Activated CD4-positive, alpha-beta T cell treated with anti-CD3 and anti-CD28 coated beads for 4 hours (primary cell): ENCODE measurements at places on chromosomes 5 and 9.
A peak's percentile ranks its signal among the peaks of the same experiment; 100 is the strongest.

- DNase-seq, result no peak
Measured at GRCh38 chr5:164346785-164347630, 841.6 kb downstream of the MAT2B start.

- DNase-seq, result no peak
Measured at GRCh38 chr5:9686216-9686615, 56.1 kb upstream of the TAS2R1 start.

DNA sequence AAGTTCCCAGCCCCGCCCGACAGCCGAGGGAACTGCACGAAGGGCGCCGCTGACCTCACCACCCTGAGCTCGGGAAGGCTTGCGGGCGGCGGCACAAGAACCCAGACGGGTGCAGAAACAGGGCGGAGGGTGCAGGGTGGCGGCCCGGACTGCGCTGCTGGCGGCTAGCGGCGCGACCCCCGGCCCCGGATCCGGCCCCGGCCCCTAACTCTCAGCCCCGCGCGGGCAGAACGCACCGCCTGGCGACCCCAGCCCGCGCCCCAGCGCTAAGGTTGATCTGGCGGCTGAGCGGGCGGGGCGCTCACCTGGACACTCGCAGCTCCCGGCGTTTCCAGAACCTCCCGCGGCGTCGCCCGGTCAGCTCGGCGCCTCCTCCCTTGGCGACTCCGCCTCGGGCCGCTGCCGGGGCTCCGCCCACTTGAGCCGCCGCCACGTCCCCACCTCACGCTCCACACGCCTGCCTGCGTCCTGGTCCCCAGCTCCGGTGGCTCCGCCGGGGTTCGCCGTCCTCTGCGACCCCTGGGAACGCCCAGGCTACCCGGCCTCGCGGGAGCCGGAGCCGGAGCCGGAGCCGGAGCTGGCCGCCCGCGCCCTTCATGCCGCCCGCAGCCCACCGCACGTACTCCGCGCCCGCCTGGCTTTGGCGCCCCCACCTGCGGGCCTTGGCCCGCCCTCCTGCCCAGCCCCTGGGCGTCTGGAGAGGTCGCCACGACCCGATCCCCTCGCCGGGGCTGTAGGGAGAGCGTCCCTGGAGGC lies at the start of gene P4HA2:
P4HA2 (minus strand) TSS at position 369 of the 756 bp plus-strand sequence. CDS start 9,227 bp downstream, outside the sequence.
- peak; percentile 34 for DNase-seq

DNA sequence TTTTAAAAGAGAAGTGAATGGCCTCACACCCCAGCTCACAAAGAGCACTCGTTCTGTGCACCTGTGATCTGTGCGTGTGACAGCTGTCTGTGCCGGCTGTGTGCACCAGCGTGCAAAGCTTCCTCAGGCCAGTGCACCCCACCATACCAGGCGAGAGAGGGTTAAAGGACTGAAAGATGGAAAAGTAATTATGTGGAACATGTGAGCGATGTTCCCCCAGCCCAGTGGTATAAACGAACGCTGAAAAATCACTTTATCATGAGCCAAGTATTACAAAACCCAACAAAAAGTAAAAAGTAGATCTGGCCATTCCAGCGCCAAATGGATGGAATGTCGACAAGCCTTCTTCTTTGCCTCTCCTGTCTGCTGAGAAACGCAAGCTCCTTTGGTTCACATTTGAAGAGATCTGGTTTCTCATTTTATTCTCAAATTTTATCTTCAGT lies 53.7 kb downstream of the IPPK start:
- no peak for DNase-seq

DNA sequence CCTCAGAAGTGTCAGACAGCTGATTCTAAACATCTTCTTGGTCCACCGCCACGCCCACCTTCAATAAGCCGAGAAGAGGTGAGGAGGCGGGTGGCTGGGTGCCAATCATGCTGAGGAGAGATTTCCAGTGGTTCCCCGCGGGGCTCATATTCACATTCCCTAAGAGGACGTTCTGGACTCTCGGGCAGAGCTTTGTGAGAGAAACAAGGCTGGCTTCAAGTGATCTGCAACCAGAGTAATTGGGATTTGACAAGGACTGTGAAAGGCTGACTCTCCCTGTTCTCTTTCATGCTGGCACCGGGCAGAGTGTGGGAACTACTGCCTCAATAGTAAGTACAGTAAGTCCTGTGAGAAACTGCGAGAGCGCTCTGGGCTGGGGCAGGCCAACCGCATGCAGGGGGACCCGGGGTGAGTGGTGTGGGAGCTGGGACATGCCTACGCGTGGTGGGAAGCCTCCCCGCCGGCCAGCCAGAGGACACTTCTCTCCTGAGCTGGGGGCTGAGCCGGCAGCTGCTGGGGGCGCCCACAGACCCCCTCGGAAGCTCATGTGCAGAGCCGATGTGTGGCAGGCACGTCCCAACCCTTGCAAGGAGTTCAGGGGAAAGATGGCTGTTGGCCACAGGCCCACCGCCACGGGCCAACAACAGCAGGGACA lies 110.9 kb downstream of the LIFR start:
- DNase-seq, result no peak

DNA sequence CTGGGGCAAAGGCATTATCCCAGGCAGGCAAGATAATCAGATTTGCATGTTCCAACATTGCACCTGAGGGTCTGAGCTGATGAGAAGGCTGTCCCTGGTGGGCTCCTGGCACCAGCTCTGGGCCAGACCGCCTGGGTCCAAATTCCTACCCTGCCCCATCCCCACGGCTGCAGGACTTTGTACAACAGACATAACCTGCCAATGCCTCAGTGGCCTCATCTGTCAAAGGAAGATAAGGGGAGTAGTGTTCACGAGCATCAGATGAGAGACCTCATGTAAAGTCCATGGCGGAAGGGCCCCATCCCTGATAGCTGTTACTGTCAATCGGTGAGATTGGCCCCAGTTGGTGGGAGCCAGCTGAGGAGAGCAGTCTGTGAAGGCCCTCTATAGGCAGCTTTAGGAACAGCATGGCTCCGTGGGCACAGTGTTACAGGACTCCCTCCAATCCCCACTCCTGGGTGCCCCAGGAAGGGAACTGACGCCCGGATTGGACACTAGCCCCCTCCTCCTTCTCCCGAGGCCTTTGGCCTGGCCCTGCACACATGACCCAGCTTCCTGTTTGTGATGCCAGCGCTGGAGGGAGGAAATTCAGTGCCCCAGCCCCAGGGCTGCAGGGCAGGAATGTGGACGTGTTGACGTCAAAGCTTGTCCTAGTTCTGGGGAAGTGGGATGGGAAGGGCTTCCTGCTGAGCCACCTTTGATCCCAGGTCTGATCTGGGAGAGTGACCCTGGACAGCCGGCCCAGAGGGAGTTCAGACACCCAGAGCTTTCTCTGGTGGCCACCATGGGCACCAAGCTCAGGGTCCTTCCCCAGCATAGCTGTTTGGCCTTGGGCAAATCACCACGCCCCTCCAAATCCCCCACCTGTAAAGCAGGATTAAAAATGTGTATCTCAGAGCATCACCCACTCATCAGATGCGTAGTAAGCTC lies 56.2 kb downstream of the DUSP1 start:
- peak; percentile 57 for DNase-seq

- DNase-seq, result no peak
Measured at GRCh38 chr9:107540164-107540561, 50.6 kb upstream of the KLF4 start.

- DNase-seq, result peak; percentile 19
Measured at GRCh38 chr9:134399435-134400056, 73.3 kb downstream of the RXRA start.
